ENCODE measurements at places on chromosomes 12 and 14.

DNA sequence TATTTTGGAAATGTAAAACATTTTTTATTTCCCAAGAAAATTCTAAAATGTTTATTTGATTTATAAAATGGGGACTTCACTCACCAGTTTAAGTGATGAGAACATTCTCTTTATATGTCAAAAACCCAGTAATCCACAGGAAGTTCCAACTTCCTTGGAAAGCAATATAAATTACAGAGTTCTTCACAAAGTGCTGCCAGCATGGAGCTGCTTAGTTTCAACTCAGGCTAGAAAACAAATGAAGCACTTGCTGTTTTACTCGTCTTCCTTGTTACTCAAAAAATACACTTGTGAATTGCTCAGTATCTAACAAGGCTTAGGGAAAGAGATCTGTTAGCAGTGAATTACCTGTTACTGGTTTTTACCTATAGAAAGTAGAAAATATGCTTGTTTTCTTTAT is 942.7 kb upstream of the MDGA2 start:
- no peak for DNase-seq

DNA sequence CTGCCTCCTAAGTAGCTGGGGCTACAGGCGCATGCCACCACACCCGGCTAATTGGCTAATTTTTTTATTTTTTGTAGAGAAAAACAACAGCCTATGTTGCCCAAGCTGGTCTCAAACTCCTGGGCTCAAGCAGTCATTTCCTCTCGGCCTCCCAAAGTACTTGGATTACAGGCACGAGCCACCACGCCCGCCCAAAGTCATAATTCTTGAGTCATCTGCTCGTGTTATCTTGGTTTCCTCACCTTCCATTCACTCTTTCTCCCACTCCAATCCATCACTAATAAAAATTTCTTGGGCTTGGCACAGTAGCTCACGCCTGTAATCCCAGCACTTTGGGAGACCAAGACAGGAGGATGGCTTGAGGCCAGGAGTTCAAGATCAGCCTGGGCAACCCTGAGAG is 32.0 kb downstream of the ITGA7 start:
- no peak for DNase-seq

DNA sequence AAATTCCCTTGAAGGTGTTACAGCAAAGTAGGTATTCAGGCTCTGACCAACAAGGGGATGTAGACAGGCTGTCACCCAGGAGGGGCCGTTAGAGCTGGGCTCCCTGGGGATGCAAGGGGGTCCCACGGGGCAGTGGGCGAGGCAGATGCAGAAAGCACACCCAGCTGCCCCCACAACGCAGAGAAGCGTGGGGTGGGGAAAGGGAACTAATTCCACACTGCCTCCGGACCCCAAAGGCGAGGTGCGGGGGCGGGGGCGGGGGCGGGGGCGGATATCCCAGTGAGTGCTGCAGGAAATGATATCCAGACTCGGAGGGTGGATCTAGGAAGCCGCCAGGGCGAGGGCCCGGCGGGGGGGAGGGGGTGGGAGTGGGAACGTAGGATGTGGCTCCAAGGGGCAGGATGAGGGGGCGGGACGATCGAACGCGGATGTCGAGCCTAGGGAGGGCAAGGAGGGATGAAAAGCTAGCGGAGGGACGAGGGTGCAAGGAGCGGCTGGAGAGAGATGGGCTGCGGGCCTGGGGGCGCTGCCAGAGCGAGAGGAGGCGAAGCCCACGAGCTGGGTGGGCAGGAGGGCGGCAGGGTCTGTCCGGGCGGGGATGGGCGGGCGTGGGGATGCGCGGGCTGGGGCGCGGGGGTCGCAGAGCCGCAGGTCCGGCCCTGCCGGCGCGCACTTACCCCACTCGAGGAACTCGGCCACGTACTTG is 874 bp downstream of the CDC42BPB start:
- no peak for DNase-seq

DNA sequence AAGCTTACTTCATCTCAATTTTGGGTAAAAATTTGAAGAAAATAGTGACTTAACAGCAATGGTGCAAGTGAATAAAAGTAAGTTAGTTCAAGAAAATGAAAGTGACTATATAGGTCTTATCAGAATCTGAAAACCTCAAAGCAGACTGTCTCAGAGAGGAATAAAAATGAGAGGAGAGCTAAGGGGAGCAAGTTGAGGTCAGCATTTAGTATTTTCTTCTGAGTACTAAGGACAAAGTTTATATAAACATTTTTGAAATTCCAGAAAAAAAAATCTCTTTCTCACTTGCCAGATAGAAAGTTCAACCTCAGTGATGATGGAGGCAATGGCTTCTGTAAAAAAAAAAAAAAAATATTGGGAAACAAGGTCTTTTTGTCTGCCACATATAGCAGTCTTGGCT is 414.1 kb downstream of the NPAS3 start:
- DNase-seq, result no peak

GRCh38 chr14:105205673-105206208 is 24.6 kb upstream of the NUDT14 start:
- no peak for DNase-seq

GRCh38 chr12:26701604-26702215 is 131.3 kb downstream of the ITPR2 start:
- no peak for DNase-seq

DNA sequence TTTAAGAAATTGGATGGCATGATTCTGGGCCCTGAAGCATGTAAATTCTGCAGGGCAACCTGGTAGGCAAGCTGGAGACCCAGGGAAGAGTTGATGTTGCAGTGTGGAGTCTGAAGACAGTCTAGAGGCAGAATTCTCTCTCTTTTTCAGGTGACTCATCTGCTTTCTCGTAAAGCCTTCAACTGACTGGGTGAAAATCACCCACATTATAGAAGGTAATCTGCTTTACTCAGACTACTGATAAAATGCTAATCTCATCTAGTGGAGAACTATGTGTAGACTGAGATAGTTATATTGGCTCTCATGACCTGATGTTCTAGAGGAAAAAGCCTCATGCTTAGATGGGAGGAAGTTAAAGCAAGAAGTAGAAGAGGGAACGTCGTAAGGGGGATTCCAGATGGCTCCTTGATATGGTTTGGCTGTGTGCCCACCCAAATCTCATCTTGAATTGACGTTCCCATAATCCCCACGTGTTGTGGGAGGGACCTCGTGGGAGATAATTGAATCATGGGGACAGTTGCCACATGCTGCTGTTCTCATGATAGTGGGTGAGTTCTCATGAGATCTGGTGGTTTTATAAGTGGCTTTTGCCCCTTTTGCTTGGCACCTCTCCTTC is 723.8 kb downstream of the BCL11B start:
- DNase-seq, result peak; percentile 41

GRCh38 chr12:65597527-65597926 is 226.8 kb upstream of the HMGA2 start:
- DNase-seq, result no peak

GRCh38 chr12:16350682-16351081 is 3.2 kb downstream of the MGST1 start:
- DNase-seq, result no peak

GRCh38 chr12:4296751-4297150 is 23.2 kb downstream of the CCND2 start:
- no peak for DNase-seq

DNA sequence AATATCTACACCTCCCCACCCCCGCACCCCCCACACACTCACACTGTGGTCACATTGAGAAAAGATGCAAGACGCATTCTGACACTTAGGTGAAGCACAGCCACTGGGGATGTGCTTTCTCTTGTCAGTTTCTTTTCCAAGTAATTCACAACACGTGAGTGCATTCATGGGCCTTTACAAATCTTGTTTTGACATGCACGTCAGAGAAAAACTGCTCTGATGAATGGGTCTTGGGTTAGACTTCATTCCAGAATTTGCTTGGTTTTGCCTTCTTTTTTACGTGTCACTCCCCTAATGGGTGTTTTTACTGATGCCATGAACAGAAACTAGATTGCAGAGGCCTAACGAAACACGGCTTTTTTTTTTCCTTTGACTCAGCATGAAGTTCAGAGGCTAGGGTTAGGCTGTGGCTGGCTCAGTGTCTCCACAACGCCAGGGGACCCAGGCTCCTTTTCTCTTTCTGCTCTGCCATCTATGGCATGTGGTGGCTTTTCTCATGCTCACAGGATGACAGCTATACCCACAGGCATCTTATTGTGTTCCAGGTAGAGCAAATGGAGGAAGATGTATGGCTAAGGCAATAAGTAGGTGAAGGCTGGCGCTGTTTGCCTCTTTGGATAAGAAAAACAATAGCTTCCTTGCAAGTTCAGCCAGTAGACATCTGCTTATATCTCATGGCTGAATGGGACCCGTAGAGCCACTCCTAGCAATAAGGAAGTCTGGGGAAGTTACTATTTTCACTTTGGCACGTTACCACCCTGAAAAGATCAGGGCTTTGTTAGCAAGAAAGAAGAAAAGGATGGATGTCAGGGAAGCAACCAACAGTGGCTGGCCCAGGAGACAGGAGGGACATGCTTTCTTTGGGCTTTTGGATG is 253.3 kb downstream of the SLC15A4 start:
- DNase-seq, result peak; percentile 12

- no peak for DNase-seq
Measured at GRCh38 chr12:92639017-92639416, 63.8 kb upstream of the PLEKHG7 start.

GRCh38 chr14:44341116-44341515 is 166.0 kb downstream of the FSCB start:
- DNase-seq, result no peak

DNA sequence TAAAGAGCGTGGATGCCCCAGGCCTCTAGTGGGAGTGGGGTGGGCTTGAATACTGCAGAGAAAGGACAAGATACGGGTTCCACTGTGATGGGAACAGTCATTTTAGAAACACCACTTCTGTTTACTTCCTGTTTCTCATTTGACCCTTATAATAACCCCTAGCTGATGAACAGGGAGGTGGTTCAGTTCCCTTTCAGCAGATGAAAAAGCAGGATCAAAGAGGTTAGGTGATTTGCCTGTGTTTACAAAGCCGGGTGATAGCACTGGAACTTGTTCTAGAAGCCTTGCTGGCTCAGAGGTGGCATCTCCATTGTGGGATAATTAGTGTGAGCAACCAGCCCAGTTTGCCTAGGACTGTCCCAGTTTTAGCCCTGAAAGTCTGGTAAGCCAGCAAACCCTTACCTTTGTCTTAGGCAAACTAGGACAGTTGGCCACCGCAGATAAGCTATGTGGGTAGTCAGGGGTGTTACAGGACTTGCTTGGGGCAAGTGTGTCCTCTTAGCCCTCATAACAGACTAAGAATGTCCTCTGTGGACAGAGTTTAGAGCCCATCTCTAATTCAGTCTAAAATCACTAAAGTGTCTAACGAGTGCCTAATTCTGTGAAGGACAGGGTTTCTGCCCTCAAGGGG is 7.5 kb upstream of the LRP1-AS start:
- DNase-seq, result no peak

DNA sequence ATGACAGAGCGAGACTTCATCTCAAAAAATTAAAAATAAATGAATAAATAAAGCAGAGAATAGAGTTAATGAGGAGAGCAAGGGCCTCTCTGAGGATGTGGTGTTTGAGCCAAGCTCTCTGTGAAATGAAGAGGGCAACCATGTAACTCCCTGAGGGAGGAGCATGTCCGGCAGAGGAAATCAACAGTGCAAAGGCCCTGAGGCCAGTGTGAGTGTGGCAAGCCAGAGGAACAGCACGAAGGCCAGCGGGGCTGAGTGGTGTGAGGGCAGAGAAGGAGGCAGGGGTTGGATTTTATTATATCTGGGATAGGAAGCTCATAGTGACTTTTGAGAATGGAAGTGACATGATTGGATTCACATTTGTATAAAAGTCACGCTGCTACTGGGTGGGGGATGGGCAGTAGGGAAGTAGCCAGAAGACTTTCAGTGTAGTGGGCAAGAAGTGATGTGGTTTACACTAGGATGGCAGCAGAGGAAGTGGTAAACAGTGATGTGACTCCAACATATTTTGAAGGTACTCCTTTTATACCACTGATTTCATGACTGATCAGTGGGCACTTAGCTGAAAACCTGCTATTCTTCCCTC is 10.3 kb upstream of the LRP1-AS start:
- DNase-seq, result no peak

GRCh38 chr14:104926619-104927431 is 2.1 kb downstream of the PLD4 start:
- DNase-seq, result no peak

DNA sequence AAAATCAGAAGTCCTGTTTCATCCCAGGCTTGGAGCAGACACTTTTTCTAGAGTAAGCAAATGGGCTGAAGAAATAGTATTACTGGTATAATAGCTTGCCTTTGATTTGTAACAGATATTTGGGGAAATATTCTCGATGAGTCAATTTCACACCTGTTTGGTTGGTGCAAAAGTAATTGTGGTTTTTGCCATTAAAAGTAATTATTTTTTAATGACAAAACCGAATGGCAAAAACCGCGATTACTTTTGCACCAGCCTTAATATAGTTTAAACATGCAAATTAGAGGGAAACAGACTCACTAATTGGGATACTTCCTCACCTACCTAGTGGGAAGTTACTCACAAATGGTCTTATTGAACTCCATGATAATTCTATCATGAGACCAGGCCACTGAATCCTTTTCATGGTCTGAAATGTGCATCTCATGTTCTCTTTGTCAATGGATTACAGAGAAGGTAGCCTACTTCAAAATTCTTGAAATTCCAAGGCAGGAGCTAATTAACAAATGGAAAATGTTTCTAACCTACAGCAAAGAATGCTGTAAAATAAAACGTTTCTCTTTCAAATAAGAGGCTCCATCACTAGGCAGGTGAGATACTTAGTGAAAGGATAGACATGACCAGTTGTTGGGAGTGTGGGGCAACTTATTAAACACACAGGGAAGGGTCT is 391.3 kb downstream of the EMP1 start:
- no peak for DNase-seq

GRCh38 chr12:82682326-82682725 is 4.4 kb upstream of the TMTC2 start:
- no peak for DNase-seq

DNA sequence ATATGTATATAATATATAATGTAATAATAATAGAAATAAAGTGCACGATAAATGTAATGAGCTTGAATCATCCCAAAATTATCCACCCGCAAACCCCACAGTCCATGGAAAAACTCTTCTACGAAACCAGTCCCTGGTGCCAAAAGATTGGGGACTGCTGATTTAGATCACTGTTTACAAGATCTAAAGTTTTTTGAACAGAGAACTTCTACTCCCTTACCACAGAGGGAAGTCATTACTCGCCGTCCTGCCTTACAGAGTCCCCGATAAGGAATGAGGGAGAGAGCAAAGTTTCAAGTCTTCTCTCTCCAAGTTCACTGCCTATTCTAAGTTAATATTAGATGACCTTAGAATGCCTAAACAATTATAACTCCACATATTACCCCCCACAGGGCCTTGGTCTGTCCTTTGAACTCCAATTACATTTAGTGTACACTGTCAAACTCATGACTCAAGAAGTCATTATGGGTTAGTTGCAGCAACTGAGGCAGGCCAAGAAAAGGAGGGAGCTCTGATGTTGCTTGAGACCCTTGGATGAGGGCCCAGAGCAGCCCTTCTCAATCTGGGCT is 21.8 kb upstream of the DHRS4 start:
- DNase-seq, result no peak

- no peak for DNase-seq
Measured at GRCh38 chr12:76308866-76309265, 39.3 kb downstream of the BBS10 start.

DNA sequence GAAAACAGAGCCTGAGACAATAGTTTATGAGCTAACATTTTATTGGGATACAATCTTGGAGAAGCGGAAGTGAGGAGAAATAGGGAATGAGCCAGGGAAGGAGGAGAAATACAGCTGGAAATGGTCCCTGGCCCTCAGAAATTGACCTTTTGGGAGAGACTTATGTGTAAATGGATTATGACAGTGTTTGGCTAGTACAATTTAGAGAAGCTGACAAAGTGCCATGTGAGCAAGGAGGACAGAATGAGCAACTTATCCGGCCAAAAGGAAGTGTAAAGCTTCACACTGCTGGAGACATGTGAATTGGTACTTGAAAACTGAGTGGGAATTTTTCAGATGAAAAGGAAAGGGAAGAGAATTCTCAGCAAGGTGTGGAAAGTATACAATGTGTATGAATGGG is 2.9 kb downstream of the GLIPR1 start:
- DNase-seq, result no peak

Measured in activated naive CD4-positive, alpha-beta T cell treated with Interleukin-2 at 50 U/mL for 16 hours (primary cell).